Umbilical cord (tissue), 2 donors: ENCODE measurements at places on chromosomes 12 and 14. TPM values are rescaled to one million over a fixed set of nuclear protein-coding genes. Genes with fewer than 3 reads are reported as not detected.

The C12orf50 gene
- total RNA-seq, result 9.1 TPM

DNA sequence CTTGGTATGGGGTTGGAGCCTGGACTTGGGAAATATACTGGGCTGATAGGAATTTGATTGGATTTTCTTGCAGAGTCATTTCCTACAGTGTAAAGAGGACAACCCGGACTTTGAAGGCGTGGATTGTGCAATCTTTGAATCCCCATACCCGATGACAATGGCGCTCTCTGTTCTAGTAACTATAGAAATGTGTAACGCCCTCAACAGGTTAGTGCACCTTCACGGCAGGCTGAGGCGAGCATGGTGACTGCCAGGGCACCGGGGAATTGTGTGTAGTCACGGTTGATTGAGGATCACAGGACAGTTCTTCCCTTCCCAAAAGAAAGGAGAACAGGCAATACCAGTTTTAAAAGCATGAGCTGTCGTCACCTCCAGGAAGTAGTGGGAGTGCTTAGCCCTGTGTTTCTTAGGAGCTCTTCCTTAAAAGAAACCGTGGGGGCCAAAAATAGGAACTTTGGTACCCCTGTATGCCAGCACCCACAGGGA lies 58.3 kb downstream of the ANAPC7 start:
- DNase-seq, result peak; percentile 53

- no peak for DNase-seq
Measured at GRCh38 chr12:90100579-90100978, 391.9 kb upstream of the ATP2B1 start.

- DNase-seq, result peak; percentile 53
Measured at GRCh38 chr12:57869298-57869926, 22.9 kb upstream of the CTDSP2 start.

- no peak for DNase-seq
Measured at GRCh38 chr12:94586589-94587259, 63.6 kb downstream of the TMCC3 start.
